ENCODE measurements at places on chromosomes 4 and X. TPM values are rescaled to one million over a fixed set of nuclear protein-coding genes. Genes with fewer than 3 reads are reported as not detected.

DNA sequence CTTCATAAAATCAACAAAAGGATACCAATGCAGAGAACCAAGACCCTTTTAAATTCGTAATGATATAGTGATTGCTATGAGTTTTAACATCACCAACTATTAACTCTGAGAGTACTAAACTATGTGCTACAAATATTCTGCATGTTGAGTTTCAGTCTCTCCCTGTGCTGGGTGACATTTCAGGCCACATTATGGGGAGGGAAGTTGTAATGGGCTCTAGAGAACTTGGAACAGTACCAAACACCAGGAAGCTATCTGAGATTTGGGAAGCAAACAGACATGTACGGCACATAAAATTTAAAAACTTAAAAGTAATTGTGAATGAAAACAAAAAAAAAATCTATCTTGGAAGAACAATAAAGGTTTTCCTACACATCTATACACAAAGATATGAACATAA lies 59.6 kb upstream of the PRSS48 start:
- no peak for DNase-seq

DNA sequence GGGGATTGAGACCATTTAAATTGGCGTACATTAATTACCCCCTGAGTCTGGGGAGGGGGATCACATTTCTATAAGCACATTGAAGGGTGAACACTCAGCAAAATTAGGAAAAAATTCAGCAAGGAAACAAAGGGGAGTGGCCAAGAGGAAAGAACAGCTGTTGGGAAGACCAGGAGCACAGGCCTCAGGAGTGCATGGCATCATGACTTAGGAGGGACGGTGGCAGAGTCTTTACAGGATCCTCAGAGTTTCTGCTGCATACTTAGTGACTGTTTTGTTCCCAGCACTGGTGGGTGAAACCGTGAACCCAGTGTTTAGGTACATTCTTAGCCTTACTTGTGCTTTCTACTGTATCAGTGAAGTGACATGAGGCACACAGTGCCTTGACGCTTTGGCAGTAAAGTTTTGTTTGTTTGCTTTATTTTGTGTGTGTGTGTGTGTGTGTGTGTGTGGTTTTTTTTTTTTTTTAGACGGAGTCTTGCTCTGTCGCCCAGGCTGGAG lies 121.3 kb downstream of the CBR4 start:
- DNase-seq = no peak

DNA sequence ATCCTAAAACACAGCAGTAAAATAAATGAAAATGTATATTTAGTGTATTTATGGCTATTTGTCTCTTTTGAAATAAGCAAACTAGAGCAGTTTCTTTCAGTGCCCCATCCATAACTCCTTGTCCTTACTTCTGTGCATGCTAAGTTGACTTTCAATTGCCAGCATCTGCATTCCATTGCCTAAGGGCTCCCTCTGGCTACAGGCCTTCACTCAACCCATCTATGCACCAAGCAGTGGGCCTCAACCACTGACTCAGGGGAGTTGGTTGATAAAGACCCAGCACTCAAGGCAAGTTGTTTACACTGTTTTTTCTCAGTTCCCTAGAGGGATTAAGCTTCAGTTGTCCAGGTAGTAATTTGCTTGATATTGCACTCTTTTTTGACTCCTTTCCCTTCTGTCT lies 265.7 kb downstream of the IQCM start:
- DNase-seq = no peak

DNA sequence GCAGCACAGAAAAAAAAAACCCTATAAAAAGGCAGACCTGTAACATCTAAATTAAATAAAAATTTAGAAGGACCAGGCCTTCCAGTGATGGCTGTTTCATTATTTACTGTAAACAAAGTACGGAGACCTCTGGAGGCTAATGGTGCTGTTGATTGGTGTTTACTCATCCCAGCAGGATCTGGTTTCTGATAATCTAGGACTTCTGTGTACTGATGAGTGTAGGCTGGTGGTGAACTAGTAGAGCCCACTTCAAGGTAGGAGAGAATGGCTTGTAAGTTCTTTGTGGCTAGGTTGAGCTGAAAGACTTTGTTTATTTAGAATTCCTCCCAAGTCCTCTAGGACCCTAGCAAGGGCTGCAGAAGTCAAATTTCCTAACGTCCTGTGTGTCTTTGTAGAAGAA lies 398.1 kb upstream of the PITX2 start:
- no peak for DNase-seq

GRCh38 chr4:102514298-102514964 lies 13.3 kb downstream of the NFKB1 start:
- no peak for DNase-seq

DNA sequence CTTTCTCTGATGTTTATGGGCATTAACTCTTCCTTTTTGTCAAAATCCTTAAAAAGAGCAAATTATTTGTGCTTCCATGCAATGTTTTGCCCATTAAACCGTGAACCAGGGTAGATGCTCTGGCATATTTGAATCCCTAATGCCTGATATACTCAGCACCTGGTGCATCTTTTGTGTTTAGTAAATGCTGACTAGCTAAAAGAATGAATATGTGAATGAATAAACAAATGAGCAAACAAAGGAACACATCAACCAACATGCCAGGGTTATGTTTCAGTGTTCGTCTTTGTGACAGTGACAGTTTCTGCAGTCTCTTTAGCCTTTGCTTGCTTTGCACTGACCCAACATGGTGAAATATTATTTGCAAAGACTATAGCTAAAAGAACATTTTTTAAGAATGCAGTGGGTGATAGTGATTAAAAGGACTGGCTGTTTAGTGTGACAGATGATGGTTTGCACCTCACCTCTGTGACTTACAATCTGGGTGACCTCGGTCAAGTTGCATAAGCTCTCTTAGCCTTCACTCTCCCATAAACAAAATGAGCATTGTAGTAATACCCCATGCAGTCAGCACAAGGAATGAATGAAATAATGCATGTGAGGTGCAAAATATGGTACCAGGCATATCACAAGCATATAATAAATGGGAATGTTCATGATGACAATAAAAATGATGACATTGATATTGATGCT lies 29.5 kb downstream of the SMPX start:
- DNase-seq = no peak

- no peak for DNase-seq
Measured at GRCh38 chr4:14303856-14304255, 676.3 kb upstream of the BOD1L1 start.

GRCh38 chrX:112163906-112164305 lies 81.3 kb upstream of the TRPC5 start:
- DNase-seq = no peak

- no peak for DNase-seq
Measured at GRCh38 chrX:70042399-70043371, 7.1 kb downstream of the AWAT2 start.

DNA sequence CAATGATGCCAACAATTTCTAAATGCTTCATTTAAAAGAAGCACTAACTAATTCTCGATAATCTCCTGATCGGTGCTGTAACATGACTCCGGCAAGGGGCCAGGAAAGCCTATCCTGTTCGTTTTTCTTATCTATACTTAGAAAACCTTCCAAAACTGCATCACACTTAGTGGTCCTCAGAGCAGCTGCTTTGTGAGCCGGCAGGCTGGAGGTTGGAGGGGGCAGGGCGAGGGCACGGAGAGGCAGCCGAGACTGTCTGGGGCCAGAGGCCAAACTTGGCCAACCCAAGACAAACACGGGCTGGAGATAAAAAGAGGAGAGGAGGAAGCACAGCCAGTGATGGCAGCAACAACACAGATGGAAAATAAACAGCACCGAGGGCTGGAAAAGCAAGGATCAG lies 455.7 kb downstream of the BCOR start:
- no peak for DNase-seq

- no peak for DNase-seq
Measured at GRCh38 chr4:127055357-127055756, 577.4 kb upstream of the INTU start.

GRCh38 chrX:5417381-5417780 lies 811.3 kb downstream of the NLGN4X start:
- DNase-seq = no peak

GRCh38 chrX:129316461-129316860 lies 206.8 kb downstream of the SMARCA1 start:
- no peak for DNase-seq

GRCh38 chr4:75071317-75071716 lies 138.4 kb downstream of the PARM1 start:
- DNase-seq = no peak

RAB41 gene
- total RNA-seq = not detected

SHOX gene
- not detected for total RNA-seq

GAGE13 gene
- total RNA-seq = not detected

ZNF711 gene
- total RNA-seq = 0.12 TPM

CPZ gene
- not detected for total RNA-seq

TDO2 gene
- total RNA-seq = not detected

NFXL1 gene
- 15.0 TPM for total RNA-seq

HTR2C gene
- total RNA-seq = not detected

SSX1 gene
- total RNA-seq = not detected

ANXA10 gene
- not detected for total RNA-seq
